ENCODE measurements at places on chromosomes 1 and 21.

DNA sequence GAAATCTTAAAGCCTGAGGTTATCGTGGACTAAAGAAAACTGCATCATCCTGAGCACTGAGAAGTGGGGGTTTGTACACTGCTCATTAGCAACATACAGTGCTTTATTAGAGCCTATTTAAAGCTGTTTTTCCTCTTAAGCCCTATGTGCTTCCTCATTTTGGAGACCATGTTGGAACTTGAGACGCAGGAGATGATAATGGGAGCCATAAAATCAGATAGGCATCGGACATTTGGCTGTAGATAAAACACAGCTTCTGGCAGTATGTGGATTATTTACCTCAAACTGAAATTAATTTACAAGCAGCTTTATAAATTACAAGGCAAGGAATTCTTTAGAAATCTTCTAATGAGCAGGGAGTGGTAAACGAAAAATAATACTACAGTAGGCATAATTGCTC is 147.7 kb upstream of the IVNS1ABP start:
- no peak for DNase-seq

GRCh38 chr1:75723989-75724471 is 479 bp upstream of the ACADM start:
- peak; percentile 81 for DNase-seq

GRCh38 chr1:172140072-172140471 is 280.4 kb upstream of the C1orf105 start:
- DNase-seq, result no peak

- no peak for DNase-seq
Measured at GRCh38 chr1:90726425-90726985, 9.4 kb upstream of the BARHL2 start.

DNA sequence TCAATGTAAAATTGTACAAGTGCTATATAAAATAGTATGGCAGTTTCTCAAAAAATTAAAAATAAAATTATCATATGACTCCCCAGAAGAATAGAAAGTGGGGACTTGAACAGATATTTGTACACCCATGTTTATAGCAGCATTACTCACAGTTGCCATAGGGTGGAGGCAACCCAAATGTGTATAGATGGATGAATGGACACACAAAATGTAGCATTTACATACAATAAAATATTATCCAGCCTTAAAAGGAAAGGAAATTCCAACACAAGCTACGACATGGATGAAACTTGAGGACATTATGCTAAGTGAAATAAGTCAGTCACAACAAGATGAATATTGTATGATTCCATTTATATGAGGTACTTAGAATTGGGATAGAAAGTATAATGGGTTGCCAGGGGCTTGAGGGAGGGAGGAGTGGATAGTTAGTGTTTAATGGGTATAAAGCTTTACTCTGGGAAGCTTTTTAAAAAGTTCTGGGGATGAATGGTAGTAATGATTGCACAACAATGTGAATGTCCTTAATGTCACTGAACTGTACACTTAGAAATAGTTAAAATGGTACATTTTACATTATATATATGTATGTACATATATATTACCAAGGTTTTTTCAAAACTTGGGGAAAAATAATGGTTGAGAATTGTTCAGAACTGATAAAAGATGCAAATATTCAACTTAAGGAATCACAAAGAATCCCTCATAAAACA is 53.0 kb upstream of the ADORA3 start:
- no peak for DNase-seq

- peak; percentile 17 for DNase-seq
Measured at GRCh38 chr1:30315185-30315960, 408.0 kb downstream of the MATN1 start.

GRCh38 chr1:66723985-66724384 is 28.3 kb upstream of the DYNLT5 start:
- no peak for DNase-seq

DNA sequence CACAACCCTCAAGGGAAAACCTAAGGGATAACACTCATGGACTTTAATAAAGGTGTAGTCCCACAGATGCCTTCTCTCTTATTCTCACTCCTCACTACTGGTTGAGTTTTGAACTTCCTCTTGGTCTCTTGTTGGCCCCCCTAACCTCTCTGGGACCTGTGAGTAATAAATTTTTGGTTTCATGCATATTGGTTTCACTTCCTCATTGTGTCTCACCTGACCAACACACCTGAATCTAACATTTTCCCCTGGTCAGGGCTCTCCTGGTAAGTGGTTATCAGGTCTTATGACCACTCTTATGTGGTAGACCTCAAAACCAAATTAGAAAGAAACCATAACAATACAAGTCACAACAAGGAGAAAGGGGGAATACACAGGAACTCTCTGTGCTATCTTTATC is 60.5 kb upstream of the PRMT6 start:
- DNase-seq, result no peak

GRCh38 chr1:155250246-155250632 is 5.0 kb downstream of the ENTREP3 start:
- DNase-seq, result no peak

DNA sequence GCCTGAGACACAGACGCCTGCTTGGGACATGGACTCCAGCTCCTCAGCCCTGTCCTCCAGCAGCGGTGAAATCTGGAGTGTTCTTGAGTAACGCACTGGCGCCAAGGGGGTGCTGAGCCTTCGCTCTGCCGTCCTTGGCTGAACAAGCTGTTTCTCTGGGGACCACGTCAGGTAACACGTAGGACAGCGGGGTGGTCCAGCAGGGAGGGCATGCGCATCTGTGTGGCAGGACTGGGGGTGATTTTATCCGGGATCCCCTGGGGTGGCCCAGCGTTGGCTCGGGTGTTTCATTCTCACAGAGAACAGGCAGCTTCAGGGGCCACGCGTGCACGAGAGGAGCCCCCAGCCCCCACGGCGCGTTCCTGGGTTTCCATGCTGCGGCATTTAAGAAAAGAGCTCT is 61.2 kb downstream of the AGPAT3 start:
- no peak for DNase-seq

DNA sequence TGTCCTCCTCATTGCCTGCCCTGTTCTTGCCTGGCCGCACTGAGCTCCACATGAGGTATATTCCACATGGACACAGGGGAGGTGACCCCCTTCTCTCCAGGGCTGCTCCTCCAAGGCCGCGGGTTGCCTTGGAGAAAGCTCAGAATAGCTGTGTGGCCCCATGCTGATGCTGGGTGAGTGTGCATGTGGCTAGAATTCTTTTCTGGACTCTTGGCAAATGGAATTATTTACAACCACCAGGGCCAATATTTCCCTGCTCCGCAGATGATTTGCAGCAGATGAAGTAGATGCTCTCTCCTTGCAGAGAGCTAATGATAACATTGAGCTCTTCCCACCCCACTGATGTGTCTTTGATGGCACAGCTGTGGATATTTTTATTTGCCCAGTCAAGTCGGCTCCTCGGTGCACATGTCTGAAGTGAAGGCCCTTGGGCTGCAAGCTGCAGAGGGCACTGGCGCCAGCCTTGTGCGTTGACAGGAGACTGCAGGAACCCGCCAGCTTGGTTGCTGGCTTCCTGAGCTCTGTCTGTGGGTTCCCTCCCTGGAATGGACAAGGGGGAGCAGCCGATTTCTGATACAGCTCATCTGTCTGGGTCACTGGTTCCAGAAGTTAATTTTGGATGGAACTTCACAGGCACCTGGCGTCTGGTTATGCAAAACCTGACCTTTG is 404.7 kb upstream of the VAMP3 start:
- no peak for DNase-seq

DNA sequence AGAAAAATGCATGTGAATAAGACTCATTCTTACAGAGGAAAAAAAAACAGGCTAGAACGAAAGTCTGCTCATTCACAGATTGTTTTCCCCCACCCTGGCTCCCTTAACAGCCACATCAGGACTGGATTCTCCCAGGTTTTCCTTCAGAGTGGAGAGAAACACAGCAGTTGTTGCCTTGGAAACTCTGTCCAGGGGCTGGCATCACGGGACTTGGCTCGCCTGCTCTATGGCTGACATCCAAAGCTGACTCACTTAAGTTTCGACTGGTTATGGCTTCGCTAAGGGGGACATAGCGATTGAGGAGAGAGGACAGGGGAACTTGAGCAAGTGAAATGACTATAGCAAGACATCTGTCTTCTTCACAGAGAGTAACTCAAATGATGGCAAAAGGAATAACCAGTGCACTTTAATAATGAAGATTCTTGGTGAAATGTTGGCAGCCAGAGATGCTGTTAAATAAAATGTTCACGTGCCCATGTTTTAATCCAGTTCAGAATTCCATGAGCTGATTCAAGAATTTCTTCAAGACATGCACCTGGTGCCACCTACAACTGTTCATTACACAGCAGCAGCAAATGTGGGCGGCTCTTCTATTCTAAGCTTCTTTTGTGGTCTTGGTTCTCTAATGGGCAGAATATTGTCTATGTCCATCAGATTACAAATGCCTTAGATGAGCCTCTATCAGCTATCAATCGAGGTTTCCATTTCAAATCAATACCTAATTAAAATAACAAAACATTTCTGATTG is 21.8 kb downstream of the MIS18A start:
- DNase-seq, result no peak

- no peak for DNase-seq
Measured at GRCh38 chr21:31623664-31624063, 35.8 kb upstream of the SOD1 start.

- DNase-seq, result no peak
Measured at GRCh38 chr1:111515291-111516004, 12.0 kb upstream of the ADORA3 start.

- DNase-seq, result no peak
Measured at GRCh38 chr1:202068596-202068995, 54.1 kb upstream of the GPR37L1 start.

GRCh38 chr1:74652711-74653139 is 20.9 kb downstream of the ERICH3 start:
- DNase-seq, result peak; percentile 32

DNA sequence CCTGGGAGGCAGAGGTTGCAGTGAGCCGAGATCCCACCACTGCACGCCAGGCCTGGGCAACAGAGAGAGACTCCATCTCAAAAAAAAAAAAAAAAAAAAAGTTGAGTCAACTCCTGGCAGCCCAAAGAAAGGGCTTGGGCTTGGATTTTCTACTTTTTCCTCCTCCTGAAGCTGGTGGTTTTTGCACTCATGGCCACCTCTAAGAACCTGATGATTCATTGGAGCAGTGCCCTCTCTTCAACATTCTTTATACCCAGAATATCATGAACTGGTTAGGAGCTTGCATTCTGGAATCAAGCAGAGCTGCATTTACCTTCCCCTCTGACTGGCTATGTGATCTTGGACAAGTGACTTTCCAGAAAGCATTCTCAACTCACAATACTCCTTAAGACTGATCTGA is 3.5 kb upstream of the ACTA1 start:
- DNase-seq, result no peak

GRCh38 chr21:30426731-30427130 is 1.0 kb upstream of the KRTAP13-3 start:
- DNase-seq, result no peak

DNA sequence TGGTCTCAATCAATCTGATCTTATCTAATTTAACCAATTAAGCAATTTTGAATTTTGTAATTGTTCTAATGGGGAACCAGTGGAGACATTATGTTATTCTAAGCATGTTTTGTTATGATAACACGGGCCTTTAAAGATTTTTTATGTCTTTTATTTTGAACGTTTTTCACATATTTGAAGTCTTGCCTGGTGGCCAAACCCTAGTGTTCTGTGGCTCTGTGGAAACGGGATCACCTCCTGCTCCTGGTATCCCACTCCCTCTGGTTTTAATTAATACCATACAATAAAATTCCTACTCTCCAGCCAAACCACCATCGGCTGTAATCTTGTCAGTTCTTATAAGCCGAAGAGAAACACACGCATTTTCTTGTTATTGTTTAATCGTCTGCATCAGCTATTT is 22.9 kb upstream of the LMO4 start:
- DNase-seq, result no peak

GRCh38 chr1:70675737-70676156 is 264.7 kb downstream of the CTH start:
- peak; percentile 23 for DNase-seq

GRCh38 chr1:45585496-45586075 is 1.7 kb downstream of the NASP start:
- DNase-seq, result no peak

GRCh38 chr1:188140958-188141357 is 1312.2 kb downstream of the PLA2G4A start:
- DNase-seq, result no peak

DNA sequence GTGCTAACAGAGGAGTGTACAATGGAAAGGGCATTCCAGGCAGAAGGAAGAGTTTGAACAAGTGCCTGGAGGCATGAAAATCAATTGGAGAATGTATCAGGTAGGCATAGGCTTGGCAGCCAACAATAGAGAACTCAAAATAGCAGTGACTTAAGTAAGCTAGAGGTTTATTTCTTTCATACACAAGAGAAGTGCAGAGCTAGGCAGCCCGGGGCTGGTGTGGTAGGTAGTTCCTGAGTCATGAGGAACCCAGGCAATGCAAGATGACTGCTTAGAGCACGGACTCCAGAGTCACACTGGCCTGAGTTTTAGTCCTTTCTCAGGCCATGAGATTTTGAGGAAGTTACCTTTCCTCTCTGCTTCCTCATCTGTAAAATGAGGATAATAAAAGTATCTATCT is 74.8 kb upstream of the LRRN2 start:
- no peak for DNase-seq

DNA sequence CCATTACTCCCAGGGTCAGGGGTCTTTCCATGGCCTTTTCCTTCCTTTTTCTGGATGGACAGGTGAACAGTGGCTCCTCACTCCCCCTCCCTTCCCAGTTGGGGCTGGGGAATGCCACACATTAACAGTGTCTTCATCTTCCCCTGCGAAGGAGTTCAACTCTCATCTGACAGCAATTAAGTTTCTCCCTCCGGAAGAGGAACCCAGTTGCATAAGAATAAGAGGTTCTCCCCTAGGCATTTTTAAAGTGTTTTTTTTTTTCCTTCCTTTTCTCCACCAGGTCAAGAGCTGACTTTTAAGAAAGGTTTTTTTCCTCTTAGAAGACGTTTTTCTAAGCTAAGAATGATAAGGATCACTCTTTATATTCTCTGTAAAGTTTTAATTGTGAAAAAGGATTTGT is 42.3 kb upstream of the FASLG start:
- DNase-seq, result no peak

- DNase-seq, result no peak
Measured at GRCh38 chr1:160868141-160868540, 5.5 kb upstream of the CD244 start.

GRCh38 chr21:42931560-42932235 is 6.3 kb upstream of the ERVH48-1 start:
- DNase-seq, result no peak

- peak; percentile 85 for DNase-seq
Measured at GRCh38 chr1:110207831-110208230, 2.3 kb upstream of the KCNC4 start.

- DNase-seq, result no peak
Measured at GRCh38 chr1:80506216-80506615, 1294.5 kb upstream of the ADGRL2 start.

DNA sequence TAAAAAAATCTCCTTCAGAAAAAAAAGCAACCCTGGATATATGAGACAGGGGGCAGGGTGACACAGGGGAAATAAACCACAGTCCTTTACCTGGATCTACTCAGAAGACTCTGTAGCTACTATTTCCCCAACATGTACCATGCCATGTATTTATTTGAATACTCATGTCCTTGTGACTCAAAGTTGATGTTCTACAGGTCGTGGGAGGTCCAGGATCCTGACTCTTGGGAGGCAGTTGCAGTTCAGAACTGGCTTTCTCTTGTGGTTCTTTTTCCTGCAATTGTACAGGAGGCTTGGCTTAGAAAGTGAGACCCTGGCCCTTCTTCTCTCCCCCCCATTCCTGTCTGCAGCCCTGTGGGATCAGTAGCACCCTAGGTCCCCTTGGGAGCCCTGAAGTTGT is 5.8 kb upstream of the IL24 start:
- no peak for DNase-seq

- DNase-seq, result no peak
Measured at GRCh38 chr1:118979754-118980575, 8.2 kb downstream of the TBX15 start.

- DNase-seq, result no peak
Measured at GRCh38 chr1:43913666-43914360, 19.8 kb upstream of the ARTN start.
